ENCODE measurements at places on chromosomes 1 and 21.

- peak overlapping the region; percentile 1 for H3K4me3 ChIP-seq
- no peaks in the 10 kb centered on the region for H3K4me1 ChIP-seq
- DNase-seq = no peak
- no peaks in the 10 kb centered on the region for H3K27me3 ChIP-seq
- H3K36me3 ChIP-seq = no peaks in the 10 kb centered on the region
Measured at GRCh38 chr1:168709405-168710363, 19.3 kb downstream of the DPT start.

GRCh38 chr21:36729310-36729970, 30.5 kb downstream of the SIM2 start:
- no peaks in the 10 kb centered on the region for H3K27me3 ChIP-seq
- no peak overlapping the region for H3K27ac ChIP-seq
- DNase-seq = no peak
- H3K4me1 ChIP-seq = no peaks in the 10 kb centered on the region

DNA sequence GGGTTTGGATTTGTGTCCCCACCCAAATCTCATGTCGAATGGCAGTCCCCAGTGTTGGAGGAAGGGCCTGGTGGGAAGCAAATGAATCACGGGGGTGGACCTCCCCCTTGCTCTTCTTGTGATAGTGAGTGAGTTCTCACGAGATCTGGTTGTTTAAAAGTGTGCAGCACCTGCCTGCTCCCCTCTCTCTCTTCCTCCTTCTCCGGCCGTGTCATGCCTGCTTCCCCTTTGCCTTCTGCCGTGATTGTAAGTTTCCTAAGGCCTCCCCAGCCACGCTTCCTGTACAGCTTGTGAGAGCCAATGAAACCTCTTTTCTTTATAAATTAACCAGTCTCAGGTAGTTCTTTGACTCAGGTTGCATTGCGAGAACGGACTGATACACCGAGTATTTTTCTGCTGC, 15.9 kb downstream of the CLDN14 start:
- H3K4me1 ChIP-seq = peaks cover 7% of the 10 kb centered on the region
- H3K27me3 ChIP-seq = no peaks in the 10 kb centered on the region
- H3K36me3 ChIP-seq = no peaks in the 10 kb centered on the region
- no peak overlapping the region for H3K27ac ChIP-seq
- no peak overlapping the region for H3K4me3 ChIP-seq

- no peak overlapping the region for H3K27ac ChIP-seq
- H3K4me3 ChIP-seq = no peak overlapping the region
- DNase-seq = no peak
- no peaks in the 10 kb centered on the region for H3K36me3 ChIP-seq
- H3K27me3 ChIP-seq = no peaks in the 10 kb centered on the region
Measured at GRCh38 chr1:22884806-22885530, 87.7 kb downstream of the LACTBL1 start.

DNA sequence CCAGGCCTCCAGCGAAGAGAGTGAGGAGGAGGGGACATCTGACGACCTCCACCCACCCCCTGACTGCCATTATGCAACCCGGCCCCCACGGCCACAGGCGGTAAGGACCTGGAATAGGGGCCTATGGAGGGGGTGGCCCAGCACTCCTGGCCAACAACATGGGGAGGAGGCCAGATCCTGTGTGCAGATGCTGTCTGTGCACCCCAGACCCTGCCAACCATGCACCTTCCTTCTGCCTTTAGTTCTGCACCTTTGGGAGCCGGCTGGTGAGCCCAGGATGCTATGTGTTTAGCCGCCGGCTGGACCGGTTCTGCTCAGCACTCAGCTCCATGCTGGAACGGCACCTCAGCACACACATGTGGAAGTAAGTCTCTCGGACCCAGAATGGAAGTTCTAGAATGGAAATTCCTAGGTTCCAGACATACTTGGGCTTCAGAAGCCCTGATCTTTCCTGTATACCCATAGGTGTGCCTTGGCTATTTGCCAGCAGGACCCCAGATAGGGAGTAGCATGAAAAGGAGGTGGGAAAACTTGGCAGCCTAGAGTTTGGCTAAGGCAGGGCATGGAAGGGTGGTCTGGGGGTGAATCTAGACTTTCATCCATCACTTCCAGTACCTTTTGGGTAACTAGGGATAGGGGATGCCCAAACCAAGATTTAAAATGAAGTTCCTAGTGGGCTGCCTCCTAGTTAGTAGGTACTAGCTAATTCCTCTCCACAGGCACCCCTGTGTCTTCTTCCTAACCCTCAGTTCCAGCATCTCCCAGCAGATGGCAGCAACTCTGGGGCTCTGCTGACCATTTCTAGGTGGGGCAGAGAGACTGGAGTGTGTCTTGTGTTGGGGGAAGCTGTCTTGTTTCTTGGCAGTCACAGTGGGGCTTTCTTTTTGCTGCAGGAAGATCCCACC, 3.6 kb upstream of the CYB561D1 start:
- H3K27ac ChIP-seq = no peak overlapping the region
- no peaks in the 10 kb centered on the region for H3K27me3 ChIP-seq
- no peak overlapping the region for H3K4me3 ChIP-seq
